ENCODE measurements at places on chromosomes 7 and 10.

DNA sequence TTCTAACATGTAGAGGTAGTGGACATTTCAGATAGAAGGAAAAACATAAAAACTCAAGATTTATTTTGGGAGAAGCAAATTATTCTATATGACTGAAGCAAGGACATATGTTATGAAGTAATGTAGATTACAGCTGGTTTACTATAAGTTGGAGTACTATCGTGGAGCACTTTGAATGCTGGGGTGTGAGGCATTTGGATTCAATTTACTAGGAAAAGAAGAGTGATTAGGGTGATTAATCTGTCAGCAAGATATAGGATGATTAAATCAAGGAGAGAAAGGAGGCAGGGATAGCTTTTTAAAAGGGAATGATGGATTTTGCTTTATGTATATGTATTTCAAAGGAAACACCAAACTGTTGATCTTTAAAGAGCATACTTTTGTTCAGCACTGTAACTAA lies 318.4 kb upstream of the KAT6B start:
- DNase-seq = no peak

DNA sequence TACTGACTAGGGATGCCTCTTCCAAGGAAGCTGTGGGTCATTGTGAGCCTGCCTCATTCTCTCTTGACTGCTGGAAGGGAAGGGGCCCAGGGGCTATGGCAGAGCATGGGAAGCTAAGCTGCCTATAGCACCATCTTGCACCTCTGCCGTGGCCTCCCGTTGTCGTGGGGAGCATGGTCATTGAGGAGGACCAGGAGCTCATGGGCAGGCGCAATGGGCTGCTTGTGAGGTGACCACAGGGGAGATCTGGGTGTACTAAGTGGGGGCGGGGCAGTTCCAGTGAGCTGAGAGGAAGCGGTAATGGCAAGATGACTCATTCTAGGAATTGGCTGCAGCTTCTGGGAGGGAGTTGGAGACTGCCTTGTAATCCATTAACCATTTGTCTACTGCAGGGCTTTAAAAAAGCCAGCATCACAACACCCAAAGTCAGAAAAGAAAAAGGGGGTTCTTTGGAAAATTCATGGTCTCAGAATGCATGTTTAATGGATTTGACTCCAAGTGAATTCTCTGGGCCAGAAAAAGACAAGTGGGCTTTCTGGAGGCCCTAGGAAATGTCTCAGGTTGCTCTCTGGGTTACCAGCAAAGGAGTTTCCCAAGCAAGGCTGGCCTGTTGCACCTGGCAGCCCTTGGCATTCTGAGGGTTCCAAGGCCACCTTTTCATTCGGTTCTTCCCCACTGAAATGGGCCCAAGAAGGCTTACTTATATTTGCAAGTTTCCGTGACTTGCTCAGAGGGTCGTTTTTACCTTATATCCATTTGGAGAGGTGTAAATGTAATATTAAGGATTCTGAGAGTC lies 3.6 kb downstream of the DUSP5 start:
- no peak for DNase-seq

DNA sequence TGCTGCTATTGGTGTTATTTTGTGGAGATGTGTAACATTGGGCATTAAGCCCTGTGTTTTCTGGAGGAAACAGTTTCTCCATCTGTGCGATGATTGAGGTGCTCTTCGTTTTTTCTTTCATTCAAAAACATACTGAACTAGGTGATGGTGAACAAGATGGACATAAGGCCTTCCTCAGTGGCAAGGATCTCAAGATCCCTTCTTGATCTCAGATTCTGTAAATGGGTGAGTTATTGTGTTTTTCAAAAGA lies 759 bp upstream of the ELAPOR2 start:
- no peak for DNase-seq

GRCh38 chr10:43145311-43145710 lies 7.1 kb downstream of the CSGALNACT2 start:
- no peak for DNase-seq

DNA sequence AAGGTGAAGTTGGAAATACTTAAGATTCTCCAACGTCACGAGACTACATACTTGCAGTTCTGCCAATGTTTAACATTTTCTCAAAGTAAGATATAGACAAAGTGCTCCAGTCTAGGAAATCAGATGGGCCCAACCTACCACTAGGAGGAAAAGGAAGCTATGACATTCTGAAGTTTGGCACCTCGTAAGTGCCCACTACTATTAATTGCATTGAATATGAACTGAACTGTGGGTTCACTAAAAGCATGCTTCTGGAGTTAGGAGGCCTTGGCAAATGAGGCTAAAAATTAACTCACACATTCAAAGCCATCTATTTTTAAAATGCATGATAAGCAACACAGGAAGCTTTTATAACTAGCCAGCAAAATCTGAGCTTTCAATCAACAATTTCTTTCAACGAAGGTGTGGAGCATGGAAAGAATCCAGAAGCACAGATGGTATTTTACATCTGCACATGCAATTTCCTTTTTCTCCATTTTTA lies 149.7 kb downstream of the LRRTM3 start:
- DNase-seq = no peak

DNA sequence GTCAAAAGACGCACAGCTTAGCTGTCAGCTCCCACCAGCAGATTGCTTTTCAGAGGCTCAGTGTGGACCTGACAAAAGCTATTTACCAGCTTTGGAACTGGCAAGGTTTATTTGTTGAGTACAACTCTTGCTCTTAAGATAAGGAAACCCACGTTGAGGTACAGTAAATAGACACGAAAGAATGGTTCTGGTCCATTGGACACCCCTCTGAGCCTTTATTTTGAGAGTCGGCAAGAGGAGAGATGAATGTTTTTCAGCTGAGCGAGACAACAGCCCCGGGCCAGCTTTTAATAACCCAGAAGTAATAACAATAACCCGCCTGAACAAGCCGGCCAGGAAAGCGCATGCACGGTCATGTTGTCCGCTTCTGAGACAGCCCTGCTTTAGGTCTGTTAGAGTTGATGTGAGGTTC lies 49.0 kb downstream of the WNT2 start:
- no peak for DNase-seq
